ENCODE measurements at places on chromosomes 3 and 15. TPM values are rescaled to one million over a fixed set of nuclear protein-coding genes. Genes with fewer than 3 reads are reported as not detected.

GRCh38 chr3:172221547-172221946, 182.2 kb downstream of the FNDC3B start:
- peak; percentile 65 for DNase-seq

- DNase-seq, result no peak
Measured at GRCh38 chr3:125482406-125482805, 37.6 kb downstream of the SNX4 start.

GRCh38 chr3:101133652-101134051, 140.4 kb upstream of the ABI3BP start:
- no peak for DNase-seq

GRCh38 chr3:156705761-156706616, 31.6 kb downstream of the TIPARP start:
- DNase-seq, result no peak

ZNF860 gene
- polyA plus RNA-seq, result 0.32 TPM

BCHE gene
- polyA plus RNA-seq, result not detected

- DNase-seq, result peak; percentile 5
Measured at GRCh38 chr3:176075046-176075445, 1122.2 kb downstream of the TBL1XR1 start.

GRCh38 chr15:28975766-28976179, 90.0 kb downstream of the APBA2 start:
- no peak for DNase-seq

- no peak for DNase-seq
Measured at GRCh38 chr3:57112206-57112605, 51.7 kb downstream of the SPATA12 start.

DNA sequence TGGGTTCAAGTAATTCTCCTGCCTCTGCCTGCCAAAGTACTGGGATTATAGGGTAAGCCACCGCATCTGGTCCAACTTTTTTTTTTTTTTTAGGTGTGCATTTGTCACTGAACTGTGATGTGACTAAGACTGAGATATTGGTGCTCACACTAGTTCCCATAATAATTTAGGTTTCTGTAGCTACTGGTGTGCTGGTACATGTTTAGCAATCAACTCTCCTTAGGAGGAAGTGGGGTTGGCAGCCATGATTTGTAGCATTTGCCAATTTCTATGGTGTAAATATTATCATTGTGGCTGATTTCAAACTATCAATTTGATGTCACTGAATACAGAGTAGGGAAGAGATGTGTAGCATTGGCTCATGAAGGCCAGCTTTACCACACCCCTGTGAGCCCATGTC, 372.7 kb downstream of the EDEM1 start:
- DNase-seq, result no peak

DNA sequence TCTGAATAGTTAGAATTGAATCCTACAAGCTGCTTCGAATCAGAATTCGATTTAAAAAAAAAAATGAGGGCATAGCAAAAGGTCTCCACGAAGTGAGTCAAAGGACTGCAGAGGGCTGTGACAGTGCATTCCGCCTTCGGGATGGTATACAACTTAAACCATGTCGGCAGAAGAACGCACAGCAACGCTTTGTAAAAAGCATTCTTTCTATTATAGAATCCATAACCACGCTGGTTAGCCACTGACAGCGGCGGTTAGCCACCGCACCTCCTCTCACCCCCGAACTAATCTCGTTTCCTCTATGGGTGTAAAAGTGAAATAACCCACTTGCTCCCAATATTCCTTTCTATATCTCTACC, 664 bp upstream of the PIK3CA start:
- DNase-seq, result no peak

DNA sequence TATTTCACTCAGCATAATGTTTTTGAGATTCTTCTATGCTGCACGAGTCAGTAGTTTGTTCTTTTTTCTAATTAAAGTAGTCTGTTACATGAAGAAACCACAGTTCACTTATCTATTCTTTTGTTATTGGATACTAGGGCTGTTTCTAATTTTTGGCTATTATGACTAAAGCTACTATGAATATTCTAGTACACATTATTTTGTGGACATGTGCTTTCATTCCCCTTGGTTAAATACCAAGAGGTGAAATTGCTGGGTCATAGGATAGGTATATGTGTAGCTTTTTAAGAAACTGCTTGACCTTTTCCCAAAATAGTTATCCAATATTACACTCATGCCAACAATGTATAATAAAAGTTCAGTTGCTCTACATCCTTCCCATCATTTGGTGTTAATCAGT, 8.9 kb downstream of the PDE8A start:
- no peak for DNase-seq

Data from BJ (cell line).